CD4-positive, alpha-beta T cell (primary cell): ENCODE measurements at places on chromosomes 13 and 19.

GRCh38 chr13:89688918-89689317 is 1658.6 kb upstream of the MIR17HG start:
- DNase-seq, result no peak

GRCh38 chr13:51821606-51822005 is 17.6 kb upstream of the DHRS12 start:
- DNase-seq, result no peak

- DNase-seq, result no peak
Observed at GRCh38 chr19:38705197-38706019, 38.9 kb downstream of the CAPN12 start.

DNA sequence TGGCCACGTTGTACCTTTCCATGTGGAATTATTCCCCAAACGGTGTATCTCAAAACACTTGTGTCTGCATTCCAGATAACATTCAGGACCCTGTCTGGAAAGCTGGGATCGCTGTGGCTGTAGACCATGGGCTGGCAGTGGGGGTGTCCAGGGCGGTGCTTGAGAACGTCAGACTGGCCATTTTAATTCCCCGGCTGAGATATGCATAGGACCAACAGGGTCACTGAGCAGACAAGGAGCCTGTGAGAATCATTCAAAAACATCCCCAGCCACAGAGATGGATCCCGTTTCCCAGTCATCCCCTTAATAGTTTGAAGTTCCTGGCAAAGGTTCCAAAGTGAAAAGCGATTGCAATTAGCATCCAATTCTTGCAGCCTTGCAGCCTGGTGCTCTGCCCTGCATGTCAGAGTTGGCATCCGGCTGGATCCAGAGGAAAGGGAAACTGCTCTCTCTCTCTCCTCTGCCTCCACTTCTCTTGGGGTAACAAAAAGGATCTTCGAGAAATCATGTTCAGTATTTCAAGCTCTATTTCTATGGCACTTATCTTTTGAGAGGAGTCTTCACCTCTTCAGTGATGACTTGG is 41.6 kb downstream of the IFT88 start:
- no peak for DNase-seq
